ENCODE measurements at places on chromosomes 3 and 15.

GRCh38 chr15:64809649-64810496, 15.6 kb downstream of the PIF1 start:
- peak; percentile 61 for DNase-seq

- DNase-seq: no peak
These were observed 403.3 kb upstream of the THBS1 start for GRCh38 chr15:39177561-39177960.

- no peak for DNase-seq
These were observed 126.9 kb upstream of the CHL1 start for GRCh38 chr3:69690-70089.

DNA sequence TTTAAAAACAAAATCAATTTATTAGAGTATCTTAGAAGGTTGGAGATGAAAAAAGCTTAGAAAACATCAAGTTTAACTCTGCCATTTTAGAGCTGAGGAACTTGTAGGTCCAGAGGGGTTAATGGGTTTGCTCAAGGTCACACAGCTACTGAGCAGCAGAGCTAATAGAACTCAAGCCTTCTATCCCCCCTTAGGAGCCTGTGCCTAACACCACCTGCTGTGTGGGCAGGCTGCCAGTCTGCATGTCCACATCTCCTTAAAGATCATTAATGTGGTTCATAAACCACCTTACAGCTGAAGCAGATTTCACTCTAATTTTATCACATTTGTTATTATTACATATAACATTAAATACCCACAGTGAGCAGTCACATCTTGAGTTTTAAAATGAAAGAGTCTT, 14.1 kb upstream of the SLC35G2 start:
- DNase-seq: no peak

DNA sequence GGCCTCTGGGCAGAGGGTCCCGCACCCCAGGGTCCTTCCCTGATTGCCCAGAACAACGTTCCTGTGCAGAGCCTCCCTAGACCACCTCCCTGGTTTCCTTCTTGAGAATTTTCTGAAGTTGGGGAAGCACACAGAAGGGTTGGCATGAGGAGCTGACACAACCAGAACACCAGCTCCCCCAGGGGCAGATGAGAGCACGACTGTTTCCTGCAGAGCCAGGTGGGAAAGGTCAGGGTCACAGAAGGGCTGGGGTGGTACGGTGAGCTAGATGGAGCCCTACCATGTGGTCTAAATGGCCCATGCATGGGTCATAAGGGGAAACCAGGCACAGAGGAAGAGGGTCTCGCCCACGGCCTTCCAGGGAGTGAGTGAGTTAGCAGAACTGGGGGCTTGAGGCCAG, 10.4 kb downstream of the PPCDC start:
- DNase-seq: no peak

GRCh38 chr3:112403103-112403502, 70.1 kb downstream of the CD200 start:
- DNase-seq: no peak

DNA sequence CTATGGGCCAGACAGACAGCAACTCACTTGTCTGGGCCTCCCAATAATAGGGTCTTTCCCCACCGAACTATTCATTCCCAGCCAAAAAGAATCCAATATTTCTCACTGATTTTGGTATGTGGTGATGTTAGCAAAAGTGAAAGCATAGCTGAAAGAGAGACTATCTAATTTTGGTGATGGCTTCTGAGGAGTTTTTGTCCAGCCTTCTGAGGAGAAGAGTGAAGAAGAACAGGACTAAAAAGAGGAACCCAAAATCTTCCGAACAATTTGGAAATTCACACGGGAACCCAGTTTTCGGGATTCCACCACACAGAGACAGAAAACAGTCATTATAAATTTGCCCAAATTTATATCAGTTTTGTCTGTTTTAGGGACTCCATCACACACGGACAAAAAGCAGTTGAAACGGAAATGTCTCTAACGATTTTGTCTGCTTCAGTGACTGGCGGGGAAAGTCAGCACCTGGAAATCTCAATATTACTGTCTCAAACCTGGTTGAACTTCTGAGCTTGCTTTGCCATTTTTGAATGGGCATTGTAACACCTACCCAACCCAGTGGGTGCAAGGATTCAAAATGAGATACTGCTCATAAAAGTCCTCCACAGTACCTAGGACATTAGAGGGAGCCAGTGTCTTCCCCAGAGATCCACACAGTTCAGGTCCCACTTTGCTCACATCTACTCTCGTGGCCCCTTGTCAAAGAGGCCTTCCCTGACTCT, 9.1 kb downstream of the CD80 start:
- DNase-seq: no peak

DNA sequence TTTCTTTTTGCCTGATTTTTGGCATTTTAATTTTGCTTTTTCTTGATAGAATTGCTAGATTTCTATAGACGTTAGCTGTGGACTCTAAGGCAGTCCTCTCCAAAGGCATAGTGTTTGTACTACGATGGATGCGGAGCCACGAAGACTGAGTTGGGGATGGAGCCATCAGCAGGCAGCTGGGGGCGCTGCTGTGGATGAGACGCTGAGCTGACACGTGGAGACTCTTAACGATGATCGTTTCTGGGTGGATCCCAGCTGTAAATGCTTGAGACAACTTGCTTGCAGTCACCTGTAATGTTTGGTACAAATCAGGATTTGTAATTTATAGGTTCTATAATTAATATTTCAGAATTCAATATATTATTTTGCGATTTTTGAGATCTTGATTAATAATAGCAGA, 13.3 kb upstream of the PPP1R2 start:
- DNase-seq: no peak

- no peak for DNase-seq
These were observed 5.5 kb upstream of the NR2C2 start for GRCh38 chr3:14941871-14942270.

GRCh38 chr3:55343486-55344357, 143.4 kb downstream of the WNT5A start:
- DNase-seq: no peak

GRCh38 chr3:193842029-193842798, 249.2 kb downstream of the OPA1 start:
- peak; percentile 7 for DNase-seq

- no peak for DNase-seq
These were observed 304.9 kb downstream of the FGF12 start for GRCh38 chr3:192422321-192422996.

DNA sequence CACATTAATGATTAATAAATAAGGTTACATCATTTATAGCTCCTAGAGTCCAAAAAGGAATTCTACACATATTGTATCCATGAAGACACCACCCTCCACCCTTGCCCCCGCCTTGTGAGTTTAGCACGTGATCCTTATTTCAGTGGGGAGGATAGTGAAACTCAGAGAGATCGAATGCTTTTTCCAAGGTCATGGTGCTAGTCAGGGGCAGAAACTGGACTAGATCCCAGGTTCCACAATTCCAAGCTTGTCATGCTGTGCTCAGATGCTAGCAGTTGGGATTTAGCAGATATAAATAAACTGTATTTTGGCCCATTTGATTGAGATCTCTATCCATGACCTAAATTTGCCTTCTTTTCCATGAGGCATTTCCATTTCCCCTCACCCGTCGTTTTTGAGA, 227.4 kb upstream of the THRB start:
- DNase-seq: no peak

DNA sequence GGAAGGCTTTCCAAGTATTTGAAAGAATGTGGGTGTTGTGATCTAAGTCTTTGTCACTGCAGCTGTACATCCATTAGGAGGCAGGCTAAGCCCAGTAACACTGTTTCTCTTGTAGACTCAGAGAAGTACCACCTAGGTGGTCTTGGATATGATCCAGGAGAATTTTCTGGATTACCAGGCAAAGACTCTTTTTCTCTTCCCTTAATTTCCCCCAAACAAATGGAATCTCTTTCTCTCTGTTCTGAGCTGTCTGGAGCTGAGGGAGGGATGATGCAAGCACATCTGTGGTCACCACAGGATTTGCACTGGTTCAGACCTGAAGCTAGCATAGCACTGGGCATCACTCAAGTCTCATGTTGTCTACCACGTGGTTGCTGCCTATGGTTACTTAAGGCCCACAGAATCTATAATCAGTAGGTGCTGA, 227.6 kb downstream of the NECTIN3 start:
- no peak for DNase-seq

- no peak for DNase-seq
These were observed 195.7 kb upstream of the SETMAR start for GRCh38 chr3:4107430-4107829.

- DNase-seq: no peak
These were observed 148.4 kb downstream of the TIGIT start for GRCh38 chr3:114442246-114442645.

DNA sequence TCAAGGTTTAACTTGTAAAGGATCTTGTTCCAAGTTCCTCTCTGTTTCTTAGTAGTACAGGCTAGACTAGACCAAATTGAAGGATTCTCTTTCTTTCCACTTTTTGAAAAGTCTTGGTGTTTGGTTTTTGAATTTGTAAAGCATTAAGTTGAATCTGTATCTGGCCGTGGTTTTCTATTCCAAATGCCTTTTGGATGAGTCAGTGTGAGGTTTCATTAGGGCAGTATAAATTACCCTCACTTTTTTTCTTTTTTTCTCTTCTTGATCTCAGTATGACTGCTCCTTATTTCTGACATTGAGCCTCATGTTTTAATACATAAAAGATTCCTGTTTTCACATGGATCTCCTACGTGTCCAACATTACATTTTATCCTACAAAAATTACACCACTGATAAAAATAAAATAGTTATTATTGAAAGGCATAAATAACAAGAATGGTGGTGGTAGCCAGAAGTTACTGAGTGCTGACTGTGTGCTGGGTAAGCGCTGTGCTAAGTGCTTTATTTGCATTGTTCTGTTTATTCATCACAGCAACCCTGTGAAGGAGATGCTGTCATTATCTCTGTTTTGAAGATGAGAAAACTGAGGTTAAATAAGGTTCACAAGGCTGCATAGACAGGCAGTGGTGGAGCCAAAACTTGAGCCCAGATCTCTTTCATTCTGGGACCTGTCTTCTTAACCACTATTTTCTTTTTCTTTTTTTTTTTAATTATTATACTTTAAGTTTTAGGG, 48.3 kb downstream of the MITF start:
- no peak for DNase-seq

DNA sequence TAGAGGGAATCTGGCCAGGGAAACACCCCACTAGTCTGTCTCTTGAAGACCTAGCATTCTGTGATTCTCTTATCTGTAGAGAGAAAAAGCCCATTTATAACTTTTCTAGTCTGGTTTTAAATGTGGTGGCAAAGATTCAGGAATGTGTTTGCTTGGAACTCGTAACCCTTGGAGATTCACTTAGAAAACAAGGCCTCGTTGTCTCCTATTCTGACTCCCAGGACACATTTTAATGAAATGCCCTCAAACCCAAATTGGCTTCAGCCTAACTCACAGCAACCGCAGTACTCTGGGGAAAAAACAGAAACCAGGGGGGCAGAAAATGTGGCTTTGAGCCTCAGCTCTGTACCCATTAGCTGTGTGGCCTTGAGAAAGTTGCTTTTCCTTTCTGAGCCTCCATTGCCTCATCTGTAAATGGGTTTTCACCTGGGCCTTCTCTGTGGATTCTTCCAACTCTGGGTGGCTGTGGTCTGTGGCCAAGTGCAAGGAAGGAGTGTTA, 36.5 kb downstream of the RPLP1 start:
- no peak for DNase-seq
